Camera-type eye (tissue), 1 donor: ENCODE measurements at places on chromosomes 13 and 19. TPM values are rescaled to one million over a fixed set of nuclear protein-coding genes. Genes with fewer than 3 reads are reported as not detected.

Gene CEACAM16
- not detected for total RNA-seq

Gene RAB20
- 6.7 TPM for total RNA-seq

Gene PEAK3
- total RNA-seq = 0.44 TPM

Gene IZUMO2
- not detected for total RNA-seq

Gene RBM26
- 84.4 TPM for total RNA-seq

Gene RRAS
- 6.5 TPM for total RNA-seq

Gene MRI1
- total RNA-seq = 57.1 TPM

Gene GJB2
- 3.7 TPM for total RNA-seq

Gene MAMSTR
- 4.2 TPM for total RNA-seq

Gene ZNF816
- total RNA-seq = 15.7 TPM

Gene CYSLTR2
- 1.0 TPM for total RNA-seq

Gene SPTBN4
- 14.8 TPM for total RNA-seq

Gene GIPR
- total RNA-seq = 0.11 TPM

Gene SPRY2
- 64.7 TPM for total RNA-seq

Gene MAP4K1
- total RNA-seq = 6.2 TPM

Gene IGFL1
- not detected for total RNA-seq

Gene PABPC3
- total RNA-seq = 0.16 TPM
